Thoracic aorta (tissue), 2 donors: ENCODE measurements at places on chromosomes 5 and 9.

- H3K36me3 ChIP-seq: no peaks in the 10 kb centered on the region
- no peak for DNase-seq
- H3K27ac ChIP-seq: no peak overlapping the region
- H3K4me3 ChIP-seq: no peak overlapping the region
Observed at GRCh38 chr5:120690621-120691407, 226.7 kb downstream of the PRR16 start.

DNA sequence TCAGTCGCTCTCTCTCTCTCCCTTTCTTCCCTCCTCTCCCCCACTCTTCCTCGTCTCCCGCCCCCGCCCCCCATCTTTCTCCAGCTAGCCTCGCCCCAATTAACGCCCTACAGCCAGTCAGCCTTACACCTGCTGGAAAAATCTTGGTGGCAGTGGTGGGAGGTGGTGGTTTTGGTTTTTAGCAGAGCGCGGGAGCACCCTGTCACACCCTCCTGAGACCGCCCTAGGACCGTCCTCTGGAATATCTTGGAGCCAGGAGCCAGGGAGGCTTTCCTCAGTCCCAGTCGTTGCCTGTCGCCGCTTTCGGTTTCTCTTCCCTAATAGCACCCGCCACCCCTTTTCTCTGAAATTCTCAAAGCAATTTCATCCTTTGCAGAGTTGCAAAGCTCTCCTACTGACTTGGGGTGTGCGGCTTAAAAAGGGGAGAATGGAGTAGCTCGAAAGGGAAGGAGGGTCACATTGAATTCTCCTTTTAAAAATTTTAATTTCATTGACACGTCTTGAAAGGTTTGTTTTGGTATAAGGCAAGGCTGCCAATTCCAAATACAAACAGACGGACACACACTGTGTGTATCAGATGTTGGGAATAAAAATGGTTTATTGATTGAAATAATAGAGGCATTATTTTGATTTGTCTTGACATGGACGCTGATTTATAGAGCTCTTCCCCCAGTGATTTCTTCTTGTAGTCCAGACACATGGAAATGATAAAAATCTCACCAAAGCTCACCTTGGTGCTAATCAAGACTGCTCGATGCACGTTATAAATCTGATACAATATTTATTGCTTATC is 301.3 kb downstream of the PARP8 start:
- H3K4me1 ChIP-seq: peaks cover 23% of the 10 kb centered on the region
- no peak overlapping the region for H3K27ac ChIP-seq
- H3K27me3 ChIP-seq: peaks cover 8% of the 10 kb centered on the region
- H3K4me3 ChIP-seq: peak overlapping the region; percentile 67
- H3K36me3 ChIP-seq: no peaks in the 10 kb centered on the region
- DNase-seq: no peak

GRCh38 chr9:4829969-4830368 is 37.2 kb downstream of the RCL1 start:
- peaks cover 75% of the 10 kb centered on the region for H3K4me1 ChIP-seq
- H3K4me3 ChIP-seq: no peak overlapping the region
- no peak overlapping the region for H3K27ac ChIP-seq
- DNase-seq: no peak
- no peaks in the 10 kb centered on the region for H3K27me3 ChIP-seq

DNA sequence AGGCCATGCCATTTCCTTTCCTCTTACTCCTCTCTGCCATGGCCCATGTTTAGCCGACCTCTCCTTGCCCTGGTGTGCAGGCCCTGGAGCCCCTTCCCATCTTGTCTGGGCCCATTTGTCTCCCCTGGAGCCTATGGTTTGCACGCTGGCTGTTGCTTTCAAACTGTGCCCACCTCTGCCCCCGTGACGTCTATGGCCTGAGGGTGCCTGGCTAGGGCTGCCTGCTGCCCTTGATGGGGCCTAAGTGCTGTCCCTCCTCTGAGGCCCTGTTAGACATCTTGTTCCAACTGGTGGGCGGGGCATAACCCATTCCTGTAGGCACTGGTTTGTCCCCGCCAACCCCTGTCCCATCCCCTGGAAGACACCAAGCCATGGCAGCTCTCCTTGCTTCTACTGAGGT is 22.7 kb upstream of the ENHO start:
- H3K27ac ChIP-seq: no peak overlapping the region
- no peaks in the 10 kb centered on the region for H3K4me1 ChIP-seq
- no peaks in the 10 kb centered on the region for H3K36me3 ChIP-seq
- DNase-seq: no peak
- no peak overlapping the region for H3K4me3 ChIP-seq
- no peaks in the 10 kb centered on the region for H3K27me3 ChIP-seq

GRCh38 chr9:127537014-127537413 is 75.1 kb upstream of the STXBP1 start:
- DNase-seq: no peak
- peaks cover 50% of the 10 kb centered on the region for H3K4me1 ChIP-seq
- no peak overlapping the region for H3K4me3 ChIP-seq

- DNase-seq: no peak
- H3K4me3 ChIP-seq: no peak overlapping the region
- H3K27ac ChIP-seq: no peak overlapping the region
- peaks cover 3% of the 10 kb centered on the region for H3K27me3 ChIP-seq
Observed at GRCh38 chr5:132817011-132817410, 3.9 kb downstream of the SOWAHA start.

DNA sequence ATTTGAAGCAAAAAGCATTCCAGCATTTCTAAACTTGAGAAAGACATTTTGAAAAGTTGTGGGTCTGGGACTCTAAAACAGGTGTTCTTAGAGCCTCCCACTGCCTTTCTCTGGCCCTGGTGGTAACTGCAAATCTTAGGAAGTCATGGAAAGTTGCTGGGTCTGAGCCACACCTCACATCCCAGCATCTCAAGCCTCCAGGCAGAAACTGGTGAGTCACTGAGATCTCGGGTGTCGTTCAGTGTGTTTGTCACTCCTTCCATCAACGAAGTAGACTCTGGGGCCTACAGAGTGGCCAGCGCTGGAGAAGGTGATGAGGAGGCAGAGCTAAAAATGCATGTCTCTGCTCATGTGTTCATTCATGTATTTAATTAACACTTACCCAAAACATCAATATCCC is 59.6 kb upstream of the C5orf58 start:
- no peaks in the 10 kb centered on the region for H3K36me3 ChIP-seq
- no peak overlapping the region for H3K27ac ChIP-seq
- no peak overlapping the region for H3K4me3 ChIP-seq
- no peaks in the 10 kb centered on the region for H3K27me3 ChIP-seq
- no peak for DNase-seq

- peaks cover 10% of the 10 kb centered on the region for H3K4me1 ChIP-seq
- no peak overlapping the region for H3K27ac ChIP-seq
- H3K27me3 ChIP-seq: no peaks in the 10 kb centered on the region
- H3K4me3 ChIP-seq: no peak overlapping the region
Observed at GRCh38 chr9:34961574-34962490, 3.7 kb downstream of the PHF24 start.

GRCh38 chr9:133821601-133822429 is 83.7 kb upstream of the SARDH start:
- no peaks in the 10 kb centered on the region for H3K36me3 ChIP-seq
- DNase-seq: no peak
- no peaks in the 10 kb centered on the region for H3K27me3 ChIP-seq
- H3K4me3 ChIP-seq: no peak overlapping the region

DNA sequence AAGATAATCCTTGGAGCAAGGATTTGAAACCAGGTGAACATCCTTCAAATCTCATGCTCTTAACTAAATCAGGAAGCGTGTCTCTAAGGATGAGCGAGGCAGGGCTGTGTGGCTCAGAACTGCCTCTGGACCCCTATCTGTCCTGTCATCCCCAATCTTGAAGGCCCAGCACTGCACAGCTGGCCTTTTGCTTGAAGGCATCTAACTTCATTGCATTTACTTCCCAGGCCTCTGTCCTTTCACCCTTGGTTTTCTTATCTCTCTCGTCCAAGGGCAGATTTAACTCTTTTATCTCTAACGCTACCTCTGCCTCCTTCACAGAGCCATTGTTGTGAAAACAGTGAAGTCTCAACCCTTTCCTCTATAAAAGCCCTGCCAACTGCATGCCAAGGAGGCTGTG is 83.8 kb downstream of the UGCG start:
- no peak overlapping the region for H3K4me3 ChIP-seq
- no peak overlapping the region for H3K27ac ChIP-seq
- no peaks in the 10 kb centered on the region for H3K27me3 ChIP-seq
- DNase-seq: no peak
- no peaks in the 10 kb centered on the region for H3K36me3 ChIP-seq
- no peaks in the 10 kb centered on the region for H3K4me1 ChIP-seq

GRCh38 chr9:134337469-134337868 is 11.2 kb downstream of the RXRA start:
- H3K27me3 ChIP-seq: no peaks in the 10 kb centered on the region
- no peak overlapping the region for H3K4me3 ChIP-seq
- DNase-seq: no peak
- H3K36me3 ChIP-seq: no peaks in the 10 kb centered on the region
- no peak overlapping the region for H3K27ac ChIP-seq
- H3K4me1 ChIP-seq: peaks cover 94% of the 10 kb centered on the region

DNA sequence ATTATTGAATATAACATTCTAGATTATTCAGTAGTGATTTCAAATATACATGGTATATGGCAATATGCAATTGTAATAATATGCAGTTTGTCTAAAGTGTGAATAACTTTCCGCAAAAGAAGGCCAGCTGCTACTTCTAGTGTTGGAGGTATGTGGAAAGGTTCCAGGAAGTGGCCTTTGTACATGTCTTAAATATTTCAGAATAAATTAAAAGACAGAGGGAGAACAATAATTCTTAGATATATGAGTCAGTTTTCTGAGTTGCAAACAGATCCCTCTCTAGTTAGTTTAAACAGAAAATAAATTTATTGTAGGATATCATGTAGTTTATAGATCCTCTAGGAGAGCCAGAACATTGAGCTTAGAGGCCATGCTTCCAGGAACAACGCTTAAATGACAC is 210.8 kb upstream of the ELL2 start:
- no peak overlapping the region for H3K4me3 ChIP-seq
- H3K27ac ChIP-seq: no peak overlapping the region
- no peaks in the 10 kb centered on the region for H3K27me3 ChIP-seq
- H3K4me1 ChIP-seq: peaks cover 4% of the 10 kb centered on the region
- no peaks in the 10 kb centered on the region for H3K36me3 ChIP-seq
